ENCODE measurements at places on chromosomes 4 and X.

DNA sequence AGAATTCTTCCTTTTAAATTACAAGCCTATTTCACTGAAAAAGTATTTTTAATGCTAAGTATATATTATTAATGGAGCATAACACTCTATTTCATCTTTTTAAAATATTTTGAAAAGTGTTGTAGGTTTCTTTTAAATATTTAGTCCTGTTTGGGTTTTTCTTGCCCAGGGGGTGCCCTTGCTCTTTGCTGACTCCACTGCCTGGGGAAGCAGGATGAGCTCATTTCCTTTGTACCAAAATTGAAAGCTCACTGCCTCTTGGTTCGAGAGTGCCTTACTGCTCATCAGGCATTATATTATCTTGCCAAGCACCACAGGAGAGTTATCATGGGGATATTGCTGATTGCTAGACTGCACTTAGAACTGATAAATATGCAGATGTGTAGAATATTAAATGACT, 819.2 kb downstream of the PCDH18 start:
- no peak for DNase-seq

DNA sequence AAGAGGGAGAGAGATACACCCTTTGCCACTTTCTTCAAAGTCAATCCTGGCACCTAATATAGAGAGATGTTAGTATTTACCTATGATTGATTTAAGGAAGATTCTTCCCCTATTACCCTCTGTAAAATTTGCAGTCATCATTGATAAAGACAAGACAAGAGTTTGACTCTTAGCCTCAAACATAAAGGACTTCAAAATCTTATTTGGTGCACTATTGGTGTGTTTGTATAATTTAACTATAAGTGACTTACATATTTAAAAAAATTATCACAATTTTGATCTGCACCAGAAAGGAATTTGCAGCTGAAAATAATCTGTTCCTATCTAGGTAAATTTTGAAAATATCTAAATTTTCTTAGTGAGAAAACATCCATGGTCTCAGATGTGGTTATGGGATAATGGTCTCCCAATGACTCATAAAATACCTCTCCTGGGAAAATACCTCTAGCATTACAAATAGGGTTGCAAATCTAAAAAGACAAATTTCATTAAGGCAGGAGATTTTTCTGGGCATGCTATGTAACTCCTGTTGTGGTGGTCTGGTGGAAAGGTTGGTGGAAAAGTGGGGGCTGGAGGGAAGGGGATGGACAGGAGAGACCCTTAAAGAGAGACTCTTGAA, 173.6 kb upstream of the MED14 start:
- DNase-seq, result no peak

GRCh38 chr4:102285831-102286230, 59.5 kb downstream of the SLC39A8 start:
- DNase-seq, result no peak

DNA sequence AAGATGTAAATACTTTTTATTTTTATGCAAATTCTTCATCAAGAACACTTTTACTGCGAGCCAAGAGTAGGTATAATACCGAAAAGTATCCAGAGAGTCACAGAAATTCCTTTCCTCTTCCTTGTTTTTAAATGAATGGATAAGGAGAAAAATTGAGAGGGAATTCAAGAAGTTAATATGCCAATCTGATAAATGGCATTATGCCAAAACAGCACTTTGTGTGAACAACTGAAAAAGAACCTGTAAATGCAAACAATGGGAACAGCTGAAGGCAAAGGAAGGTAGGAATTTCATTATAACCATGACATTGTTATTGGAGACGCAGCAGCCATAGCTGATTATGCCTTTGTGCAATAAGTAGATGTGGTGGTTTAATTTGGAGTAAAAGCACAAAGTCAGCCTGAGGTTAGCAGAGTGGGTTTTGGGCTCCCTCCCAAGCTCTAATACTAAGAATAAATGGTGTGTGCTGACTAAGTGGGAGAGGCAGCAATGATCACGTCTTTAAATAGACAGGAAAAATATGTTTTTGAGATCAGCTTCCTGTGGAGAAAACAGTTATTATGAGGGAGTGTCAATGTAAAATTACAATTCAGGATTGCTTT, 209.8 kb upstream of the NDST4 start:
- no peak for DNase-seq

- no peak for DNase-seq
Observed at GRCh38 chrX:56761167-56761566, 32.1 kb downstream of the NBDY start.

- no peak for DNase-seq
Observed at GRCh38 chr4:26285272-26285671, 35.5 kb upstream of the RBPJ start.

- DNase-seq, result no peak
Observed at GRCh38 chr4:184346682-184347081, 127.7 kb downstream of the IRF2 start.

GRCh38 chr4:23728971-23729370, 160.9 kb downstream of the PPARGC1A start:
- no peak for DNase-seq

GRCh38 chr4:39467464-39467863, 8.6 kb downstream of the LIAS start:
- no peak for DNase-seq

GRCh38 chr4:115844180-115844579, 730.8 kb upstream of the NDST4 start:
- no peak for DNase-seq

DNA sequence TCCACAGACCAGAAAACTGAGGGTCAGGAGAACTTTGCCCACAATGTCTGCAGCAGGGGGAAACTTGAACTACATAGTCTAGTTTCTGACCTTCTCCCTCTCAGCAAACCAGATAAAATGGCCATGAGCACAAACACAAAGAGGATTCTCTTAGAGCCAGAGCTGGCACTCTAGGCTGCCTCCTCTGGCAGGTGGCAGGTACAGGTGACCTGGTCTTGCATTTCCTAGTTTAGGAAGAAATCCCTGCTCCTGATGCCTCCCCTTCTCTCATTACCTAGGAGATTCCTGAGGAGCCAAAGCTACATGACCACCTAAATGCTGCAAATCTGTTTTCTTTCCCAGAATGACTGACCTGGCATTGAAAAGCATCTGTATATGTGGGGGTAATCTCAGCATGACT, 45.1 kb downstream of the ARHGEF9 start:
- DNase-seq, result no peak

- no peak for DNase-seq
Observed at GRCh38 chrX:68829582-68830418, 979 bp downstream of the EFNB1 start.

DNA sequence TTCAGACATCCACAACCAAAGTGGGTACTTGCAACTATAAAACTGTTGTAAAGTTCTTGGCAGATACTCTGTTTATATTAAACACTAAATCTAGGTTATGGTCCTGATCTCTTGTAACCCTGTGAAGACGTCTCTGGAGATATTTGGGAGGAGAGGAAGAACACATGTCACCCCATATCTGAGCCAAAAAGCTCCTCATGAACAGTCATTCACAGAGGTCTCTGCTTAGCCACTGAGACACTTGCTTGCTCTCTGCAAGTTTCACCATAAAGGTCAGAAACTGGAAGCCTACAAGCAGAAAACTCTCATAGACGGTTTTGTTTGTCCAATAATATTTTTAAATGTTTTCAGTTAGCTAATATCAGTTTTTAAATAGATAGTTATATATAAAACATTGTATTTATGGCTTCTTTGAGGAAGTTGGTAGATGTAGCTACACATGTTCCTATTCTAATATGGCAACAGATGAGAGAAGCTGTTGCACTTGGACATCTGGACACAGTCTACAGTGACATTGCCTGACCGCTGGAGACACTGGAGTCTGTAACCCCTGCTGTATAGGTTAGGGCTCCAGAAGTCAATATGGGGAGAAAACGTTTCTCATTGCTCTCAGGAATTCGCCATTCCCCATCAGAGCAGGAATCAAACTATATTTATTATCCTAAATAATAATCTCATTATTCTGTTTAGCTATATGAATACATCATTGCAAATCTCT, 73.6 kb downstream of the C4orf46 start:
- no peak for DNase-seq

- no peak for DNase-seq
Observed at GRCh38 chrX:31894152-31894551, 822.3 kb upstream of the FTHL17 start.

GRCh38 chrX:100658941-100659381, 15.0 kb downstream of the SRPX2 start:
- DNase-seq, result peak; percentile 62

DNA sequence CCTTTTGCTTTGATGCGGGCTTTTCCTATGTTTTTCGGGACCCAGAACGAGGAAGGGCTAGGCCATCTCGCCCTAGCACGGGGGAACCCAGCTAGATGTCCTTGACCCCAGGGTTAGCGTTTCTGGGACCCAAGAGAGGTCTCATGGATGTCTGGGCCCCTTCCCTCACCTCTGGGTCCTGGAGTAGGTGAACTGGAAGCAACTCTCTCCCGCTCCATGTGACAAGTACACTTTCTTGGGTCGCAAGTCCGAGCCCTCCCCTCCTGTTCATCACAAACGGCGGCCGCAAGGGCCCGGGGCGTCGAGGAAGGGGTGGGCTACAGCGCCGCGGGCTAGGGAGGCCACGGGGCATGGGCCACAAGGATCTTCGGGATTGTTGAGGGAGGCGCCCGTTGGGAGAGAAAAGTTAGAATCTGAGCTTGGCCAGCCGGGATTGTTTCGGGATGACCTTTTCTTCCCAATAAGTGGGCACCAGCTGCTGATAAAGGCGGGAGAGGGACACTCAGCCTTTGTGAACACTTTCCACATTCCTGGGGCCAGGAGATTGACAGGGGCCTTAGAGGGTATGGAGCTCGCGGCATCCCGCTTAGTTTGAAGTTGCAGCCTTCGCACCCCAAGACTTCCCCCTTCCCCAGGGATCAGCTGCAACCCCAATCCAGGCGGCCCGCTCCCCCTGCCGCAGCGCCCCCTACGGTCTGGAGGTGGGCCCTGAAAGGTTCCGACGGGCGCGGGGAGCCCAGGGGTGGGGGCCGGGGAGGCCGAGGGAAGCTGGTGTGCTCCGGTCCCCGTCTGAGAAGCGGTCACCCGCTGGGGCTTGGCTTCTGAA, 136.9 kb upstream of the ZIC3 start:
- no peak for DNase-seq

DNA sequence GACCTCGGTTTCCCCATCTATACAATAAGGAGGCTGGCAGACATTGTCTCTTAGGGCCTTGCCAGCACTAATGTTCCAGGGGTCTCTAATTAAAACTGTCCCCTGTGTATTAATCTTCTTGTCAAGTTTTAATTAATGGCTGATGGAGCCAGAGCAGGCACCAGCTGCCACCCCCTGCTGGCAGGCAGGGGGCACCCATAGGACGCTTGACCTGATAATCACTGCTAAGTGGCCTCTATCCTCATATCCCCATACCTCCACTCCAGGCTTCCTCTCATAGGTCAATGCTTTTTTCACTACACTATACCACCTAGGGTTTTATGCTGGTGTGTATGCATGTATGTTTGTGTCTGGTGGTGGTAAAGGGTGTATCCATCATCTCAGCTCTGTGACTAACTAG, 89.4 kb downstream of the EFNB1 start:
- no peak for DNase-seq

- no peak for DNase-seq
Observed at GRCh38 chrX:134602410-134602809, 55.9 kb downstream of the PLAC1 start.

DNA sequence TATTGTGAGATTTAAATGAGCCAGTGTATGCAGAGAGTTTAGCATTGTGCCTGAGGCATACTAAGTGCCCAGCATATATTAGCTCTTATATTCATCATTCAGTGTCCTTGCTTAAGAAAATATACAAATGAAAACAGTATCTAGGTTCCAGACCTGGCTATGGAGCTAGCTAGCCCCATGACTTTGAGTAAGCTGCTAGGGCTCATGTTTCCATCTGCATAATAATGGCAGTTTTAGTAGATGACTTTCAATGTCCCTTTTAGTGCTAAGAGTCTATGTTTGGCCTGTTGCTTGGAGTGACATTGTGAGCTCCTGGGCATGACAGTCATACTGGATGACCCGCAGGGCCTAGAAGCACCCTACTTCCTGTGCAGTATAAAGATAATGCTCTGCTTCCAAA, 435.3 kb downstream of the ZIC3 start:
- no peak for DNase-seq

DNA sequence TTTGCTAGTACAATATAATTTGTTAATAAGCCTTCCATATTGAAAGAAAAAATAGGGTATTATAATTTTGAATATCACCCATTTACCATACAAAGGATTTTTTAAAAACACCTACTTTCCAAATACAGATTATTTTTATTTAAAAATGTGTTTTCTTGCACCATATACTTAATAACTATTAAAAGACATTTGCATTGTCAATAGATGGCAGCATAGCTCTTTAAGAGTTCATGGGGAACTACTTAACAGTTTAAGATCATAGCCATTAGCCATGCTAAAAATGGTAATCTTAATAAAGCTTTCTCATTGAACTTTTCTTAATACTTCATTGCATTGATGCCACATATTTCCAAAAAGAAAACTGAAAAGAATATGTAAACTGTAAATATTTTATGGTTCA, 1995.9 kb downstream of the C4orf33 start:
- DNase-seq, result no peak

DNA sequence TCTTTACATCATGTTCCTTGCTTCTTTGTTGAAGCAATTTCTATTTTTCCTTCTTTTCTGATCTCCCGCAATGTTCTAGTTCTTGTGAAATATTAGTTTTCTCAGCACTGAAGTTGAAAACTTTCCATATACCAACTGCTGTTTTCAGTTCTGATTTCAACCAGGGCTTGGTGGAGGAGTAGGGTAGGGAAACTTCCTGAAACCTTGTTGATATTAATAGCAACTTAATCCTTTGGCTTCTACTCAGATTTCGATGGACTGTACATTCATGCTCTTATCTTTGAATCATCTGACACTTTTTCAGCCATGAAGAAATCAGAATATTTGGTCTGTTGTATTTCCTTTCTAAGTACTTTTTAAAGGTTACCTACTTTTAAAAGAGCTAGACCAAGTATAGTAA, 315.8 kb downstream of the RPA4 start:
- DNase-seq, result no peak

DNA sequence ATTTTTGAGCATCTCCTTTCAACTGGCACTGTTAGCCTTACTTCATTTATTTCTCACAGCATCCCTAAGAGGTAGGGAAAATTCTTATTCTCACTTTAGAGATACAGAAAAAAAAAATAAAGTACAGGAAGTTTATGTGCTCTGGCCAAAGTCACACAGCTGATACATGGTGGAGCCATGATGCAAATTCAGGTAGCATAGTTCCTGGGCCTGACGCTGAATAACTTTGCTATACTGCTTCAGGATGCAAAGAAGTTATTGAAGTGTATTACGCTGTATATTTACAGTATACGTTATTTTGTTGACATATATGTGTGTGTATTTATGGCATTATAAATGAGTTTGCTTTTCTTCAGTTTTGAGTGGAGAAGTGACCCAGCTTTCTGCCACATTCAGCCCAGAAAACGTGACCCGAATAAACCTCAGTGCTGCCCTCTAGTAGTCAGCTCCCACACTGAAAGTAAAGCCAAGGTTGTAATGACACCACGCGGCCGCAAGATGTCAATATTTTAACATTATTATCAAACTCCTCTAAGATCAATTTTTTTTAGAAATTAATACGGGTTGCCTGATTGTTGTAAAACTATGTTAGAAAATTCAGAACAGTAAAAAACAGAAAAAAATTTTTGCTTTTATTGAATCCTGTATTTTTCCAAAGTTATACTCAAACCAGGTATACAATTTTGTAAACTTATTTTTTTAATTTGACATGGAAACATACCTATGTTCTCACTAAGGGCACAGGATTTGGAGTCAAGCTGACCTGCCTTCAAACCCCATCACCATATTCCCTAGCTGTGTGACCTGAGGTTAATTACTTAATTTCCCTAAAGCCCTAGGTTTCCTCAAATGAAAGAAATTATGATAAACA, 3.8 kb upstream of the GUCY2F start:
- DNase-seq, result peak; percentile 75

GRCh38 chr4:2599304-2599654, 62.8 kb downstream of the FAM193A start:
- no peak for DNase-seq
